ENCODE measurements at places on chromosomes 4 and X. TPM values are rescaled to one million over a fixed set of nuclear protein-coding genes. Genes with fewer than 3 reads are reported as not detected.

The UNC5C gene
- total RNA-seq, result not detected

The TRIM61 gene
- total RNA-seq, result 1.0 TPM

The SYNPO2 gene
- 0.63 TPM for total RNA-seq

The HSD17B13 gene
- total RNA-seq, result 0.10 TPM

All from activated CD4-positive, alpha-beta memory T cell treated with anti-CD3 and anti-CD28 coated beads, Interleukin-2, amount 10 ng/mL, durations not matched to agents 7 days and 5 days (primary cell).